Occipital lobe (tissue), 3 donors: ENCODE measurements at places on chromosomes 5 and 9. TPM values are rescaled to one million over a fixed set of nuclear protein-coding genes. Genes with fewer than 3 reads are reported as not detected.

WHRN gene
- total RNA-seq = 0.94 TPM

PTGES gene
- total RNA-seq = 3.3 TPM

ADAMTS12 gene
- 1.2 TPM for total RNA-seq

PPP1R26 gene
- 38.5 TPM for total RNA-seq

SLC1A3 gene
- 243 TPM for total RNA-seq

CNTFR gene
- total RNA-seq = 14.0 TPM

CARTPT gene
- not detected for total RNA-seq

SVEP1 gene
- total RNA-seq = 5.3 TPM

PCDHGB7 gene
- total RNA-seq = 15.6 TPM

TMC1 gene
- 0.78 TPM for total RNA-seq

TIFAB gene
- total RNA-seq = not detected

EPB41L4A gene
- total RNA-seq = 78.8 TPM

KCNN2 gene
- 34.6 TPM for total RNA-seq

UBE2QL1 gene
- total RNA-seq = 46.3 TPM

FBXO10 gene
- total RNA-seq = 9.2 TPM

DNA sequence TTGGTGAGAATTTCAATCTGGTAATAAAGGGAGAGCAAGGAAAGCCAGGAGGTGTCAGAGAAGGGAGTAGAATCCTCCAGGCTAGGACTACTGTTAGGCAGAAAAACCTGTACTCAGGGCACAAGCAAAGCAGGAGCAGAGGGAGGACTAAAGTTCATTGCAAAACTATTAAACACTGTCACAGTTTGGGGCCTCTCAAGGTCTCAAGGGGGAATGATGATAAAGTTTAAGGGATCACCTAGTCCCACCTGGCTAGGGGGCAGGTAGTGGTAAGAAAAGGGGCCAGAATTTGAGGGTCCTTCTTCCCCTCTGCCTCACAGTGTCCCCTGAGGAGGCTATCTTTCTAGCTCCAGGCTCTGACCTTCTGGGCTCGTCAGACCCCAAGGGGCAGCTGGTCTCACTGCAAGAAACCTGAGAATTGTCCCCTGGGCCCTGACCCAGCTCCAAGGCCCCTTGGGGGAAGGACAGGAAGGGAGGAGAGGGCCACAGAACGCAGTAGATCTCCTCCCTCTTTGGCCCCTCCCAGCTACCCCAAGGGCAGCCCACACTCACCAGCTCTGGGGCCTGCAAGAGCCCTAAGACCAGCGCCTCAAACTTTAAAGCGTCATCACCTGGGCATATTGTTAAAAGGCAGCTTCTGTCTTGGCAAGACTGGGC lies 974 bp downstream of the CCDC69 start:
- DNase-seq = no peak

DNA sequence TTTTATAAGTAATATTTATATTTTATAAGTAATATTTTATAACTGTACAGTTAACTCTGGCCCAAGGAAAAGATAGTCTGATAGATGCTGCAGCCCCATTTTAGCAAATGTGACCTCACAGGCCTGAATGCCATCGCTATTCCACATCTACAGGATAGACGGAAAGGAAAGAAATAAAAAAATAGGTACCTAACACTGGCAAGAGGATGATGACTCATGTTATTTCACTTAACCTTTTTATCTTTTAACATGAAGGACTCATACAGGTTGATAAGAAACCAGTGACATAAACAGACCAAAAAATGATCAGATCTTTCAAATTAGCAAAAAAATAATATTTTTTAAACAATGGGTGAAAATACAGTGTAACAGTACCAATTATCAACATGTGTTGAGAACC lies 2.7 kb downstream of the CD274 start:
- DNase-seq = no peak

DNA sequence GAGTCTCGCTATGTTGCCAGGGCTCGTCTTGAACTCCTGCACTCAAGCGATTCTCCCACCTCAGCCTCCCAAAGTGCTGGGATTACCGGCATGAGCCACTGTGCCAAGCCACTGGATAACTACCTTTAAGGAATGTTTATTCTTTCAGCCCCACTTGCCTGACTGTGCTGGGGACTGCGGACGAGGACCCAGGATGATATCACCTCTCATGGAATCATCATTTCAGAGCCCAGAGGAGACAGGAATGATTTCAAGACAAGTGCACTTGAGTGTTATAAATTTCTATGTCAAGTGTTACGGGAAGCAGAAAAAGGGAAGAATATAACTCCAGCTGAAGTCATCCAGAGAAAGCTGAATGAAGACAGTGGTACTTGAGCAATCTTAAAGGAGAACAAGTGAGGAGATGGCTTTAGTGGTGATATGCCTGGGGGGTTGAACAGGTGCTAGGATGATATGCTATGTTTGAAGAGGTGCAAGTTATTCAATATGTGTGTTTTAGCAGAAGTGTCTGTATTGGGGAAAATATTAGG lies 109.3 kb downstream of the DCP2 start:
- no peak for DNase-seq

- no peak for DNase-seq
Observed at GRCh38 chr5:67009028-67009427, 187.6 kb downstream of the CD180 start.

- no peak for DNase-seq
Observed at GRCh38 chr9:1920386-1920785, 94.8 kb upstream of the SMARCA2 start.

DNA sequence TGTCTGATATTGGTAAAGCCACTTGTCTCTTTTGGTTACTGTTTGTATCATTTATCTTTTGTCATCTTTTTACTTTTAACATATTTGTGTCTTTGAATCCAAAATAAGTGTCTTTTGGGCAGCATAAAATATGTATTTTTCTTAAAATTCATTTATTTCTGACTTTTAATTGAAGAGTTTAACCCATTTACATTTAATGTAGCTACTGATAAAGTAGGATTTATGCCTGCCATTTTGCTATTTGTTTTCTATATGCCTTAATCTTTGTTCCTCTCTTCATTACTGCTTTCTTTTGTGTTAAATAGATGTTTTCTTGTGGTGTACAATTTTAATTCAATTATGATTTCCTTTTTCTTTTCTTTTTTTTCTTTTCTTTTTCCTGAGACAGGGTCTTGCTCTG lies 60.9 kb downstream of the ESM1 start:
- no peak for DNase-seq

DNA sequence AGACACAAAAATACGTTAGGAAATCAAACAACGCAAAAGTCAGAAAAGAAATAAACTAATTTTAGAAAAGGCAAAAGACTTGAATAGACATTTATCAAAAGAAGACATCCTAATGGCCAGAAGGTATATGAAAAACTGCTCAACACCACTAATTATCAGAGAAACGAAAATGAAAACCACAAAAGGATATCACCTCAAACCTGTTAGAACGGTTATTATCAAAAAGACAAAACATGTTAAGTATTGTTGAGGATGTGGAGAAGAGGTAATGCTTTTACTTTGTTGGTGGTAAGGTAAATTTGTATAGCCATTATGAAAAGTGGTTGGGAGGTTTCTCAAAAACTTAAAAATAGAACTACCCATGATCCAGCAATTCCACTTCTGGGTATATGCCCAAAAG lies 230.0 kb upstream of the RGMB start:
- DNase-seq = no peak

- DNase-seq = no peak
Observed at GRCh38 chr9:36100532-36100931, 36.0 kb upstream of the GLIPR2 start.

DNA sequence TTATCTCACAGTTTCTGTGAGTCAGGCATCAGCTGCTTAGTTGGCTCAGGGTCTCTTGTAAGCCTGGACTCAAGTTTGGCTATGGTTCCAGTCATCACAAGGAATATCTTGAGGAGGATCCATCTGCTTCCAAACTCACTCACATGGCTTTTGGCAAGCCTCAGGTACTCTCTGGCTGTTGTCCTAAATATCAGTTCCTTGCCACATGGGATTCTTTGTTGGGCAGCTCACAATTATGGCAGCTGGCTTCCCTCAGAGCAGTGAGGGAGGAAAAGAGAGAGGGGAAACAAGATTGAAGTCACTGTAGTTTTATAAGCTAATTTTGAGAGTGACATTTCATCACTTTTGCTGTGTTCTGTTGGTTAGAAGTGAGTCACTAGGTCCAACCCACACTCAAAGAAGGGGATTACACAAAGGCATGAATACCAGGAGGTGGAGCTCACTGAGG lies 144.5 kb downstream of the GCNT1 start:
- no peak for DNase-seq

DNA sequence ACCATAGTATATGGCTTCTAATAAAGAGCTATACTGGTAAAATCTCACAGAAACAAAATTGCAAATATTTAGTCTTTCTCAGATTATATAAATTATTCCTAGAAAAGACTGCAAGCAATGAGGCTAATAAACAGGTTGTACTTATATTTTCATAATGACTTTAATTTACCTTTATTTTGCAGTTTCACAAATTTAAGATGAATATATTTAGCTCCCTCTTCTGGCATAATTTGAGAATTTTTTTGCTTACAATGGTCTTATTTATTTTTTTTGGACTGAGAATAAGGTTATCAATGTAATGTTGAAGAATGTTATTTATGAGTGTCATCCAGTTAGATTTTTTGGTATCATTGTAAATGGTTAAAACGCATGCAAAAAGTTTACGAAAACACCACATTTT lies 56.7 kb downstream of the PIK3R1 start:
- DNase-seq = no peak

DNA sequence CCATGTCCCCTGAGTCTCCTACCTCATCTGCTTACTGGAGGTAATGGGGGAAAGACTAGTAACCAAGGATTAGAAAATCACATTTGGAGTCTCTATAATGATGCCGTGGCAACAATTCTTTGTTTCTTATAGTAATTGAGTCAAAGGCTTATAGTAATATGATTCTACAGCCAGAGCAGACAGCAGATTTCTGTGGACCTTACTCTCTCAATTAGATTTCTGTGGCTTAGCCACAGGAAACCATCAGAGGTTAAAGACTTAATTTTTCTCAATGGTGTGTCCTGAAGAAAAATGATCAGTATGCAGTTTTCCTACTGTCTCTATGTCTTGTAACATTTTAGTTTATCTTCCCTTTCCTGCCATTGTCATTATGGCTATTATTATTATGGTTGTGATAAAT lies 59.3 kb upstream of the CD180 start:
- no peak for DNase-seq

- no peak for DNase-seq
Observed at GRCh38 chr9:107614765-107615164, 125.2 kb upstream of the KLF4 start.

DNA sequence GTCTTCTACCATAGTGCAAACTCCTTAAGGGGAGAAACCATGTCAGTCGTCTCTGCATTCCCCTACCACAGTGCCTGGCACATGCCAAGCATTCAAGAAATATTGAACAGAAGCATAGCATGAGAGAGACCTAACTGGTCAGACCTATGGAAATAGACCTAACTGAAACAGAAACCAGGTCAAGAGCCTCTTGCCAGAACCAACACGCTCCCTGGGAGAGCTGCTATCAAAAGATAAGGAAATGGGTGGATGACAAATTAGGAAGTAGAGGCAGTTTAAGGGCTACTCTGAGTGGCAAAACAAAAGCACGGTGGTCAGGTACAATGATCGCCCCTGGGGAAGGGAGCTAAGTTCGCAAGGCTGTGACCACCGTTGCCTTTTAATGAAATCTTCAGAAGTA lies 66.0 kb upstream of the SMIM15 start:
- no peak for DNase-seq

DNA sequence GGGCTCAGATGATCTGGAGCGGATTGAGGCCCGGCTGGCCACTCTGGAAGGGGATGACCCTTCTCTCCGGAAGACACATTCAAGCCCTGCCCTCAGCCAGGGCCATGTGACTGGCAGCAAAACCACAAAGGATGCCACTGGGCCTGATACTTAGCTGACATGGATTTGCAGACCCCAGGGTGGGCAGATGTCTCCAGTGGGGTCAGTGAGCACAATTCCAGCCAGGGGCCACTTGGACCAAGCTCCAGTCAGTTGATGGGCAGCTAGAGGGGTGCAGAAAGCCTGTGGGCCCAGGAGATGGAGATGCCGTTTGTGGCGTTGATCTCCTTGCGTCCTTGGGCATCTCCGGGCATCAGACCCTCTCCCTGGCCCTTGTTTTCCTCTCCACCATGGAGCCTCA lies 46.7 kb downstream of the PSD2 start:
- DNase-seq = no peak

DNA sequence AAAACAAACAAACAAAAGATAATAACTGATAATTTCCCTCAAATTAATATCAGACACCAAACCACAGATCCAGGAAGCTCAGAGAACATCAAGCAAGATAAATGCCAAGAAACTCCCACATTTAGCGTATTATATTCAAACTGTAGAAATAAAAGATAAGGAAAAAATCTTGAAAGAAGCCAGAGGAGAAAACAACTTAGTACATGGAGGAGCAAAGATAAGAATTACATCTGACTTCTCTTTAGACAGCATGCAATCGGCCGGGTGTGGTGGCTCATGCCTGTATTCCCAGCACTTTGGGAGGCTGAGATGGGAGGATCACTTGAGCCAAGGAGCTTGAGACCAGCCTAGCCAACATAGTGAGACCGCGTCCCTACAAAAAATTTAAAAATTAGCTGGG lies 17.2 kb upstream of the MLANA start:
- DNase-seq = no peak

DNA sequence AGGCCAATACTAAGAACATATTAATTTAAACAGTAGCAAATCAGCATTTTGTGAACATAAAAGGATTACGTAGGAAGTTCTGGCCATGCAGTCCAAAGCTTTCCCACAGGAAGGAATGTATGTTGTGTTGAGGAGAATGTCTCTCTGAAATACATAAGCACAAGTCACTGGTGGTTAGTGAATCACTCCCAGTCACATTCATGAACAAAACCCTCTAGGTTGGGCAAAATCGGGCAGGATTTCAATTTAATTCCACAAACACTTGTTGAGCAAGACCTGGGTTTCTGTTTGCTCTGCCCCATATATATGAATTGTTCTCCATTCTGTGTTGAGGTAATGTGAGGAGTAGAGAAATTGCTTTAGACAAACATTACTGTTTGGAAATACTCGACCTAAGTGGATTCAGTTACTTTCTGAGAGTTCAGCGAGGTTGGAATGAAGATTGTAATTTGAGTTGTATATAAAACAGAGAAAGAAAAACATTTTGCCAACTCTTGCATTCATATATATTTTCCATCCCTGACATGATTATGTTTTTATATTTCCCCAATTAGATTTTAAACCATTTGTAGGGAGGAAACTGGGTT lies 127.6 kb upstream of the RPS23 start:
- DNase-seq = no peak

DNA sequence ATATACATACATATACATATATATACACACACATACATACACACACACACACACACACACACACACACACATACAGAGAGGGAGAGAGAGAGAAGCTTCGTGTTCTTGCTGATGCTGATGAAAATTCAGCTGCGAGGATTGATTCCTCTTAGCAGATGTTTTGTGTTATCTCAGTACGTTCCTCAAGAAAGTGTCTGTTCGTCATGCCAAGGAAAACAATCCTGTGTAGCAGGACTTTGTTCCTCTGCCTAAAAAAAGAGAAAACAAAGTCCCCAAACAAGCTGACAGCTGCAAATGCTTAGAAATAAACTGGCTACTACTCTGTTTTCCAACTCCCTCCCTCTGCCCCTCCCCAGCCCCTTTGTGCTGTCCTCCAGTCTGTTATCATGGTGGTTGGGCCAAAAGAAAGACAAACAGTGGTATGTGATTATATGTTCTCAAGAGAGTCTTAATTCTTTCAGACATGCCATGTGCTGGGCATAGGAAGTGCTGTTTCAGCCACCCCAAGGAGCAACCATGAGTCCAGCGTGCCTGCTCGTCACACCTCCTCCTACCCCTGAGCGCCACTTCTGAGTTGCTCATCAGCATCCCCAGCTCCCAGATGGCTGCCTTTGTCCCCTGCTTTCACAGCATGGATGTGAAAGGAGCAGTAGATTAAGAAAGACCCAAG lies 71.5 kb upstream of the EQTN start:
- DNase-seq = peak; percentile 38

- DNase-seq = peak; percentile 79
Observed at GRCh38 chr9:127972236-127972871, 8.4 kb downstream of the EEIG1 start.
